ENCODE measurements at places on chromosomes 11 and 22.

GRCh38 chr11:125925804-125926203 lies 20.0 kb upstream of the VSIG10L2 start:
- DNase-seq, result no peak

- DNase-seq, result peak; percentile 70
These were observed 550.9 kb upstream of the CCDC90B start for GRCh38 chr11:83836883-83837654.

GRCh38 chr11:23563591-23563990 lies 703.3 kb upstream of the CCDC179 start:
- no peak for DNase-seq

DNA sequence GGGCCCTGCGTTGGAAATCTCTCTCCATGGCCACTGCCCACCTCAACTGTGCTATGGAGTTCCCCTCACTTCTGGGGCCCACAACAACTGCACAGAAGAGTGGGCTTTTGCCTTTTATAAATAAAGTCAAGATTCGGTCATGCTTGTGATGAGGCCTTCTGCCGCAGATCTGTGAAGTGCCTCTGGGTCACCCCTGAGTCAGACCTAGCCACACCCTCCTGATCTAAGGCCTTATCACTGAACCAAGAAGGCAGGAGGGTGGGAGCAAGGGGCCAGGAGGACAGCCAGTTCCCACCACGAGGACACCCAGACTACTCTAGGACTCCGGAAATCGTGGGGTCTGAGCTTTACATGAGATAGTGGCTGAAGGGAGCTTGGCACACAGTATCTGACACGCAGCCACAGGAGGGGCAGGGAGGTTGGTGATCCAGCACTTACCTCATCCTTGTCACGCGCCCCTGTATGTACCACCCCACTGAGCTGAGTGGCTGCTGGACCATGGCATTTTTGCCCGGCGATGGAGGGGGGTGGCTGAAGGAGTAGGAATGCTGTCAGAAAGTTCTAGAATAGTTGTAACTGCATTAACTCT lies 115.7 kb downstream of the ABTB2 start:
- no peak for DNase-seq

DNA sequence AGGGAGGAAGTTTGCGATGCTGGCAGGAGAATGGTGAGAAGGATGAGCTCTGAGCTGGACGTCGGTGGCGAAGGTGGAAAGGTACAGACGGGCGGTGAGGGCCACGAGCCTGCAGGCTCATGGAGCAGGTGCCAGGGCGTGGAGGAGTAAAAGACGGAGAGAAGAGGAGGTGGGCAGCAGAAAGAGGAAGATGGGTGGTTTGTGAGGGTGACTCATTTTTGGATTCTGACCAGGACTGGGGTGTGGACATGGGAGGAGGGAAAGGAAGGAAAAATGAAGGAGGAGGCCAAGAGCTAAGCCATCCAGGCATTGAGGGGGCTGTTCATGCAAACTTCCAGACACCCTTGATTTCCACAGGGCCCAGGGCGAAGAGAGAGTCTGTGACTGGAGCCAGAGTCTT lies 3.5 kb downstream of the ZDHHC24 start:
- DNase-seq, result no peak

GRCh38 chr11:123218451-123218850 lies 23.4 kb upstream of the CLMP start:
- DNase-seq, result no peak

- no peak for DNase-seq
These were observed 41.1 kb downstream of the GRAMD4 start for GRCh38 chr22:46661221-46661851.

DNA sequence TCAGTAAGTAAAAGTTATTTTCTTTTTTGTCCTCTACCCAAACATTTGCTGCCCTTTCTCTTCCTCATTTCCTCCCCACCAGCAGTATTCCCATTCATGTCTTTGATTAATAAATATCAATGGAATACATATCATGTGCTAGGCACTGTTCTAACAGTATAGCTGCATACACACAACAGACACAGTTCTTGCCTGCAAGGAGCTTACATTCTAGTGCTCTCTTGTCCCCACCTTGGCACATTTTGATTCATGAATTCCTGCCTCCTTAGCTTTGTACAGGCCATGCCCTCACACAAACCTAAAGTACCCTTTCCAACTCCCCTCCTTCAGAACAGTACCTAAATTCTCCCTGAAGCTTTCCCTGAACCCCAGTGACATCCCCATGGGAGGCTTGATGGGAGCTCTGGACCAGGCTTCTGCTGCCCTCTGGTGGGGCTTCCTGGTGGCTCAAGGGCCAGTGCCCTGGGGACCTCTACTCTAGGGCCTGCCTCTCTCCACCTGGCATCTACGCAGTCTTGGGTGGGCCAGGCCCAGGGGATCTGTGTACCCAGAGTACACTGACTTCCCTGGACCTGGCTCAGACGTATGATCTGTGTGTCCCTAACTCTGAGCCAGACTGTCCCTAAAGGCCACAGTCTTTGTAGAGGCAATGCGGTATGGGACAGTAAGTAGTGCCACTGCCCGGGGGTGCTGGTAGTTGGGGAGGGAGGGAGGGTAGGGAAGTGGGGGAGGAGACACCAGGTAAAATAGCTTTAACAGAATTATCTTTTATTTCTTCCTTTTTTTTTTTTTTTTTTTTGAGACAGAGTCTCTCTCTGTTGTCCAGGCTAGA lies 14.1 kb downstream of the RPS13 start:
- DNase-seq, result peak; percentile 52

DNA sequence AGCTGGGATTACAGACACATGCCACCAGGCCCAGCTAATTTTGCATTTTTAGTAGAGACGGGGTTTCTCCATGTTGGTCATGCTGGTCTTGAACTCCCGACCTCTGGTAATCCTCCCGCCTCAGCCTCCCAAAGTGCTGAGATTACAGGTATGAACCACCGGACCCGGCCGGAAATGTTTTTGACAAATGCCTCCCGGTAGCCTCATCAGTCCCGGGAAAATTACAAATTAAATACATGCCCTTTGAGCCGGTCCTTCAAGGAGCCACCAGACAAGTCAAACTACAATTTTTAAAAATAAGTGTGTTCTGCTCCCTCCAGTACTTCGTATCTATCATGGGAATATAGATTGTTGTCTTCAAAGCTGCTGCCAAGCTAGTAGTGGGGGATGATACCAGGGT lies 17.5 kb downstream of the WBP2NL start:
- no peak for DNase-seq

- no peak for DNase-seq
These were observed 37.7 kb upstream of the SPON1 start for GRCh38 chr11:13924801-13925327.

GRCh38 chr11:59358595-59358994 lies at the start of gene OR5AN1:
Gene OR5AN1, plus strand, starts transcription at chr11:59358895. Its CDS starts 5,564 bp downstream, at chr11:59364459.
- DNase-seq, result no peak

DNA sequence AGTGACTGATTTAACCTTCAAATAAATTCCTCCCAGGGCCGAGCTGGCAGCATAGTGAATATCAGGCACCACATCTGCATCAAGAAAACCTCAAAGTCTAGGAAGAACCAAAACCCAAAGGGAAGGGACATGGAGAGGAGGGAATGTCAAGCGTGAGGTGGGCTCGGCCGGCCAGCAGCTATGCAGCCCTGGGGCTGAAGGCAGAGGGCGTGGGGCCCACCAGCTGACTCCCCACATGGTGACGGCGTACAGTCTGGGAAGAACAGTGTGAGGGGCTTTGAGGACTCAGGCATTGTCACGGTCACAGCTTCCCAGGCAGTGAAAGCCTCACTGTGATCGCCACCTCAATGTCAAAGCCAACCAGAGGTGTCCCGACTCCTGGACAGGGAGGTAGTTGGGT lies 412.5 kb downstream of the SHANK2 start:
- no peak for DNase-seq

DNA sequence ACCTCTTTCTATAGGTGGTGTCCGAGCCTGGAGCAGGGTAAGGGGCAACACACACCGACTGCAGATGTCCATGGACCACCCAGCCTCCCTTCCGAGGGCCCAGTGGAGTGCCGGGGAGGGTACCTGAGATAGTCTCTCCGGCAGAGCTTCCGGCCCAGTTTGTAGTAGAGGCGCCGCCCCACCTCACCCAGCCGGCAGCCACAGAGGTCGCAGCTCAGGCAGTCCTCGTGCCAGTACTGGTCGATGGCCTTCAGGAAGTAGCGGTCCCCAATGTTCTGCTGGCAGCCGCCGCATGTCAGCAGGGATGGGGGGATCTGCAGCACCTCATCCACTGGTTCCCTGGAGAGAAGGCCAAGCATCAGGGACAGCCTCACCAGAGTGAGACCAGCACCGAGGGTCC lies 27.4 kb downstream of the LMO2 start:
- DNase-seq, result no peak

- peak; percentile 62 for DNase-seq
These were observed 11.7 kb downstream of the CERK start for GRCh38 chr22:46726066-46726985.

DNA sequence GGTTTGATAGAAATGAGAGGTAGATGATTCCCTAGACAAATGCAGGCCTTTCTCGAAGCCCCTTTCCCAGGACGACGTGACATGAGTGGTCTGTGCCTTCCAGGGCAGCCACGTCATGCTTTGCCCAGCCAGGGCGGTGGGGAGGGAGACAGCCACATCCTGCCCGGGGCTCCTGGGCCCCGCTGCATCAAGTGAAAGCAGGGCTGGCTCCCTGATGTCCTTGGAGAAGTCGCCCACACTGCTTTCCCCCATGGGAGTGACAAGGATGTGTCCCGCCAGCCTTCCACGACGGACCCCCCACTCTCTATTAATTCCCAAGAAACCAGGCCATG lies 13.2 kb downstream of the PPARA start:
- no peak for DNase-seq

GRCh38 chr11:12291766-12292165 lies 85.6 kb upstream of the PARVA start:
- no peak for DNase-seq

DNA sequence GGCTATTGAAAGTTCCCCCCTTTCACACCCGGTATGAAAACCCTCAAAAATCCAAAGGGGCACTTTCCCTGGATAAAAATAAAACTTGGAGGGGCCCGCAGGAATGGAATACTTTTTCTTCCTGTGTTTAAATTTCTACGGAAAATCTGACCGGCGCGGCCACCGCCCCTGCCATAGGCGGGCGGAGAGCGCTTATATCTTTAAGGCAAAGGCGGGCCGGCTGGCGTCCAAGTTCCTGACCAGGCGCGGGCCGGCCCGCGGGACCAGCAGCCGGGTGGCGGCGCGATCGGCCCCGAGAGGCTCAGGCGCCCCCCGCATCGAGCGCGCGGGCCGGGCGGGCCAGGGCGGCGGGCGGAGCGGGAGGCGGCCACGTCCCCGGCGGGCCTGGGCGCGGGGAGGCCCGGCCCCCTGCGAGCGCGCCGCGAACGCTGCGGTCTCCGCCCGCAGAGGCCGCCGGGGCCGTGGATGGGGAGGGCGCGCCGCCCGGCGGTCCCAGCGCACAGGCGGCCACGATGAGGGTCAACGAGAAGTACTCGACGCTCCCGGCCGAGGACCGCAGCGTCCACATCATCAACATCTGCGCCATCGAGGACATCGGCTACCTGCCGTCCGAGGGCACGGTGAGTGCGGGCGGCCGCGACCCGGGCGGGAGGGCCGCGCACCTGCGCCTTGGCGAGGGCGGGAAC lies at the start of gene ANO1:
Gene ANO1 (plus strand): TSS at position 223 of the 686 bp plus-strand sequence. CDS start 290 bp downstream, at position 513.
- DNase-seq, result peak; percentile 38

DNA sequence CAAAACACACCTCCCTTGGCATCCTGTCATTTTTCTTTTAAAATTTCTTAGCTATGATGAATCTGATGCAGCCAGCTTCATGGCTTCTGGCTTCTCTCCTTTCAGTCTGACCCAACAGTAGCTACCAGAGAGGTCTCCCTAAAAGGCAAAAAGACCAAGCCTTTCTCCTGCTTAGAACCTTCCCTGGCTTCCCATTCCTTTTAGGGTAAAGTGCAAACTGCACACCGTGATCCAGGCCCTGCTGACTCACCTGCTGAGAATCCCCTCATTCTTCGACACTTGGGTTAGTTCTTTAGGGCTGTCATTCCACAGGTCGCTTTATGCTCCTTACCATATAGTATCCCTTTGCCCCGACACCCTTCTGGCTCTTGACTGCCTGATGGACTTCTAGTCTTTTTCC lies 362.4 kb downstream of the MIAT start:
- DNase-seq, result no peak

DNA sequence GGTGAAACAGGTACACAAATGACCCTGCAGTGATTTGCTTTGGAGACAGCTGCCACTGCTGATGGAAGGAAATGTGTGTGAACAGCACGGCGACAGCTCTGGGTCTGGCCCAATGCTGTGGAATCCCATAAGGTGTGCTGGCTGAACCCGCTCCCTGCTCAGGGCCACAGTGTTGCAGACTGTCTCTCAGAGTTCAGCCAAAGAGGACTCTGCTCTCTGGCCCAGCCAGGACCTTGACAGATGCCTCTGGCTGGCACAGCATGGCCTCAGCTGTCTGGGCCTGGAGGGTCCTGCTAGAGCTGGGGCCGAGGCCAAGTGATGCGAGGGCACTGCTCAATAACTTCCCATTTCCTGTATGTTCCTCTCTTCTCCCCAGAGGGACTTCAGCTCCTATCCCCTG lies 5.3 kb upstream of the ABCC8 start:
- no peak for DNase-seq

GRCh38 chr11:116168459-116168787 lies 604.4 kb downstream of the BUD13 start:
- DNase-seq, result no peak

- peak; percentile 29 for DNase-seq
These were observed 40.8 kb downstream of the MAP6 start for GRCh38 chr11:75627906-75628668.

GRCh38 chr22:22226448-22227187 lies 18.0 kb upstream of the VPREB1 start:
- DNase-seq, result no peak

DNA sequence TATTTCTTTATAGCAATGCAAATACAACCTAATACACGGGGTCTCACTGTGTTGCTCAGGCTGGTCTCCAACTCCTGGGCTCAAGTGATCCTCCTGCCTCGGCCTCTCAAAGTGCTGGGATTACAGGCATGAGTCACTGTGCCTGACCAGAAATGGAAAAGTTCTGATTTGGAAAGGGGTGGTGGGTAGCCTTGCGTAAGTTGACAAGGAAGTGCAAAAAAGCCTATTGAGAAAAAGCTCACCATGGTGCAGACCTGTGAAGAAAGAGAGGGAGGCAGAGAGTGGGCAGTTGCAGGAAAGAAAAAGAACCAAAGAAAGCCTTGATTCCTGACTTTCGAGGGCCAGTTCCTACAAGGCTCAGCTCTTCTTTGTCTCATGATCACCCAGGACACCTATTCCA lies 27.1 kb downstream of the AGBL2 start:
- DNase-seq, result no peak

- DNase-seq, result no peak
These were observed 147.7 kb downstream of the ATXN10 start for GRCh38 chr22:45819305-45819704.

- peak; percentile 88 for DNase-seq
These were observed 705 bp downstream of the BBOX1 start for GRCh38 chr11:27041141-27041899.

GRCh38 chr11:110379261-110379660 lies 50.5 kb upstream of the FDX1 start:
- DNase-seq, result no peak

- no peak for DNase-seq
These were observed 7.9 kb downstream of the LRRC75B start for GRCh38 chr22:24584871-24585411.

Data from tongue (tissue), 3 donors.